ENCODE measurements at places on chromosomes 16 and 17.

DNA sequence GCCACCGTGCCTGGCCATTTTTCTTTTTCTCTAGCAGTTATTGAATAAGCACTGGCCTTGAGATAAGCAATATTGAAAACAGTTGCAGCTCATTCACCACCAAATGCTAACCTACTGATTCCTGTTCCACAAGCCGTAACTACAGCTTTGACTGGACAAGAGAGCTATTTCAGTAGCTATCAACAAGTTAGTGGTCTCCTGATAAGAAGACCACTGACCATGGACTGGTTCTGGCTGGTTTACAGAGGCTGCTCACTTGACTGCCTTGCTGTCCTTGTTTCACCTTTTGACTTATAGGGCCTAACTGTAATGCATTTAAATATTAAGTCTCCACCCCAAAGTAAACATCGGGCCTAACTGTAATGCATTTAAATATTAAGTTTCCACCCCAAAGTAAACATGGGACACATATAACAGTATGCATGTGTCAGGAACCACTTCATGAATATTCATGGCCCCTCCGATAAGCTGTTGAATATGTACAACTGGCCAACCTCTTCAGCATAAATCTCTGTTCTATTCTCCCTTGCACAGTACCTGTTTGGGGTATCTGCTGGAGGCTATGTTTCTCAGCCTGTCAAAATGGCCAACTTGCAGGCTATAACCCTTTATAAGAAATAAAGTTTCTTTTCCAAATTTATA is 94.1 kb downstream of the USP32 start:
- DNase-seq, result no peak

DNA sequence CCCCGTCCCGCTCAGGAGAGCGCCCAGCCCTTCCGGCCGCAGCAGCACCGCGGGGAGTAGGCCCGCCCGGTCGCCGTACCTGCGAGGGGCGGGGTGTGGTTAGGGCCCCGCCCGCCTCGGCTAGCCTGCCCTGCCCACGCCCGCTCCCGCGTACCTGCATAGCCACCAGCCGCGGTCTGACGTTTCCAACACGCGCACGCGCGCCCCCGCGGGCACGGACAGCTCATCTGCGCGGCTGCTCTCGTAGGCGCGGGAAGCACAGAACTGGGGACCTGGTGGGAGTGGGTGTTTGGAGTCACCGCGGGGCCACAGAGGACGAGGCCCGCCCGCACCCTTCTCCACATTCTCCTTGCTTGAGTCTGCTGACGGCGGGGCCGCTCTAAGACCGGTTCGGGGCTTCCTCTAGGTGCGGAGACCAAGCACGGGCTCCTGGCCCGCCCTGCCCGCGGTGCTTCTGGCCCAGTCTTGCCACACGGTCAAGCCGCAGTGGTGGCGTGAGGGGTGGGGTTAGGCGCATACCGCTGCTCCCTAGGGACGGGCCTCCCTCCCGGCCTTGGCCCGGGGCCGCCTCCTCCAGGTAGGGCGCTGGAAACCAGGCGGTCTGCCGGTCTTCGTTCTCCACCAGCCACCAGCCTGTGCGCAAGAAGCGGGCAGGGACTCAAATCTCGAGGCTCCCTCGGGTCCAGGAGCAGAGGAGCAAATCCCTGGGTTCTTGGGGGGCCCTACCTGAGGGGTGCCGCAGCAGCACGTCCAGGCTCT is 1.8 kb downstream of the NOXO1 start:
- no peak for DNase-seq

GRCh38 chr16:82042144-82042543 is 7.1 kb downstream of the HSD17B2 start:
- DNase-seq, result no peak

GRCh38 chr16:14004031-14004728 is 66.9 kb upstream of the MRTFB start:
- no peak for DNase-seq

- no peak for DNase-seq
Observed at GRCh38 chr17:55354941-55355340, 66.7 kb downstream of the MMD start.
